ENCODE measurements at places on chromosomes 7 and 10.
A peak's percentile ranks its signal among the peaks of the same experiment; 100 is the strongest.

DNA sequence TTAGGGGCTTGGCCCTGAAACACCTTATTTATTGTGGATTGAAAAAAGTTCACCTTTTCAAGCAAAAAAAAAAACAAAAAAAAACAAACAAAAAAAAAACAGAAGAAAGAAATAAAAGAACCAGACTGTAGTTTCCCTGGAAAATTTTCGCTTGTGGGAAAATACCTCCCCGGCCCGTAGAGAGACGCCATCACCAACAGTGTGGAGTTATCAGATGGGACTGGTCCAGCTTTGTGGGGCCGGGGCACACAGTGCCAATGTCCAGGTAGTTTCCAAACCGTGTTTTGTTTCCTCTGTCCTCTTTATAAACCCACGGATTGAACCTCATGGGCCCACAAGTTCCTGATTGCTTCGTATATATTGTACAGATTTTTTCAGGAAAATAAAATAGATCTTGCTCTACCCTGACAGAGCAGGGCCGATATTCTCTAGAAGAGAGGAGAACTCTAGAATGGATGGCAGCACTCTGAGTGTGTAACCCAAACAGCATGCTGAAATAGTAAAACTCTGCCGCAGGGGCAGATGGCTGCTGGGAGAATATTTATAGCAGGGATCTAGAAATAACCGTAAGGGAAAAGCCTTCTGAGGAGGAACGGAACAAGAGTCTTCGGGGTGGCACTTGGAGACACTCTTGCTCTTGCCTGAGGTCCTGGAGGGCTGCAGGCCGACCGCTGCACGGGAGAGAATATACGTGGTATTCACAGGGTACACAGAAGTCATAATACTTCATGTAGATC is 241.0 kb downstream of the FRMD4A start:
- no peak for DNase-seq

DNA sequence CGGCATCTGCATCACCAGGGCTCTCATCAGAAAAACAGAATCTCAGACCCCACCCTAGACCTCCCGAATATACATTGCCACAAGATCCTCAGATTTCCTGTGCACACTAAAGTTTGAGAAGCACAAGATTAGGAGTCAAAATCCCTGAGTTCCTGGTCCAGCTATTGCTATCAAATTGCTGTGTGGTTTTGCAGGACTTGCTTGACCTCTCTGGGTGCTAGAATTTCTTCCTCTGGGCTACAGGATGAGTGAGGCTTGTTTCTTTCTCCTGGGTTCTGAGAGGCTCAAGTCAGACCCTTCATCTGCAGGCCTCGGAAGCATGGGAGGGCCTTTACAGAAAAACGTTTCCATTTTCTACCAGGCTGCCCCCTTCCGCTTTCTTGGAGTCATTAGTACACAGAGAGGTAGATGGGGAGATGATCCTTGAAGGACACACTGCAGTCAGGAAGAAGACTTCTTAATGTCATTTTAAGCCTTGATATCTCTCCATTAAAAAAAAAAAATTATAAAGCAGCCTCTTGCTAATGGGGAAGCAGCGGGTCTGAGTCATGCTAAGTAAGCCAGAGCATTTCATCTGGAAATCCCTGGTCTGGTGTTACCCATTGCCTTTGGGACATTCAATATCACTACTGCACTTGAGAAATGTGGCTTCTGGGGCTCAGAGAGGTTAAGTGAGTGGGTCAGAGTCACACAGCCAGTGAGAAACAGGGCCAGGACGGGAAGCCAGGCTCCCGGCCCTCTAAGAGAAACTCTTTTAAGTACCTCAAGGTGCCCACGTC is 173.5 kb downstream of the KCNMA1 start:
- DNase-seq, result no peak

- DNase-seq, result peak; percentile 30
Observed at GRCh38 chr7:140646931-140647647, 6.5 kb upstream of the DENND2A start.

DNA sequence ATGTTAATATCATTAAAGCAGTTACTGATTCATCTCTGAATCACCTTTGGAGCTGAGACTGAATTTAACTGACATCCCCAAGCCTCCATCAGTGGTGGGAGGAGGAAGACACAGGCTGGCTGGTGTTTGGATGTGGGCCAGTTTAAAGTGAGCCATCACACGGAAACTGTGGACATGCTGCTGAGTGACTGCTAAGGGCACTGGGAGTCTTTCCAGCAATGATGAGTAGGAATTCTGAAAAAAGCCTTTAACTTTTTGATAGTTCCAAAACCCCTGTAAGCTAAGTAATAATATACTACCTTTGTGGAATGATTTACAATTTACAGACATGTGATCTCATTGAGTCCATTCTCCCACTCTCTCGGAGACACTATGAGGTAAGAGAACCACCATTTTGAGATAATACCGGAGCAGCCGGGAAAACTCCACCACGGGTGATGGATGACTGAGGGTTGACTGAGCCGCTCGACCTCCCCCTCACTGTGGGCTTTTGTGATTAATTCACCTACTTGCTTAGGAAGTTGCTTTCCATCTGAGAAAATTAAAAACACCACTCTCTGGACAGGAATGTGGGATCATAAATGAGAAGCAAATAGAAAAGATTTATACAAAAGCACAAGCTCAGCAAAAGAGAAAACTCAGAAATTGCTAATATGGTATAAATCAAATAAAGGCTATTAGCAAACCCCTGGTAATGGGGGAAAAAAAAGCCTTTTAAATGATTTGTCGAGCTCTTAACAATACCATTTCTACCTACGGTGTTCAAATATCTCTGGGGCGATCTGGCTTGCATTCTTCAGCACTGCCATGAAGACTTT is 194.8 kb downstream of the FANK1 start:
- DNase-seq, result no peak

GRCh38 chr10:133405272-133405671 is 11.3 kb downstream of the MTG1 start:
- DNase-seq, result no peak

GRCh38 chr10:57141708-57142107 is 780.6 kb upstream of the ZWINT start:
- no peak for DNase-seq

GRCh38 chr10:5470062-5470751 is 29.2 kb downstream of the CALML5 start:
- DNase-seq, result no peak

GRCh38 chr7:102390697-102391484 is 5.3 kb upstream of the PRKRIP1 start:
- no peak for DNase-seq

DNA sequence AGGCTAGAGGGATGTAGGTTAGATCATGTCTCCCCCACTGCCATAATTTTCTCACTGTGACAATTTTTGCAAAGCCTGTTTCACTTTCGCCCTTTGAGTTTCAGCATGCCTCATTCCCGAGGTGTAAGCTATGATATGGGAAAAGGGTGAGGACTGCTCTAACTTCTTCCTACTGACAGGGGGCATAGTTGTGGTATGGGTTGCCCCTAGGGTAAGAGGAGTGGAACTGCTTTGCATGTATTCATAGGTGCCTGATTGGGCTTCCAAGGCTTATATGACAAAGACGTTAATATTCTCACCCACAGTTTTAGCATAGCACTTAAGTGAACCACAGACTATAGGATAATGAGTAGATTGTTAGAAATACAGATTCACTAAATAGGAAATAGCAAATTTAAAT is 148.7 kb downstream of the BBS9 start:
- no peak for DNase-seq

DNA sequence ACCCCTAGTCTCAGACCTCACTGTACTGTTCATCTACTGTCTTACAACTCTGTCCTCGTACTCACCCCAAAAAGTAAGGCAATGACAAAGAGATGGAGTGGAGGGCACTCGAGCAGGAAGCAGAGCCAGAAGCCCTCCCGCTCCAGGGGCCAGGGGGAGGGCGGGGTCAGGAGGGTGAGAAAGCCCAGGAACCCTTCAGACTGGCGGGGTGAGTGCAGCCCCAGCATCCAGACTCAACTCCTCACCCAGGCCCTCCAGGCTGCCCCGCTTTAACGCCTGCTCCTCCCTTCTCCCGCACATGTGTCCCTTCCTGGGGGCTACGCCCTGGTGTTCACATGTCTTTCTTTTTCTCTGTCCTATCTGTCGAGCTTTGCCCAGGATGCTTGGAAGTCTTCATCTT is 66.1 kb downstream of the CALML3 start:
- DNase-seq, result peak; percentile 72

- DNase-seq, result no peak
Observed at GRCh38 chr7:114150689-114151088, 231.9 kb upstream of the PPP1R3A start.

GRCh38 chr7:158502068-158502750 is 85.4 kb downstream of the PTPRN2 start:
- DNase-seq, result no peak

- DNase-seq, result no peak
Observed at GRCh38 chr10:69636626-69637605, 6.9 kb downstream of the FAM241B start.

- no peak for DNase-seq
Observed at GRCh38 chr10:30742471-30742870, 112.9 kb upstream of the LYZL2 start.

Data from chondrocyte (in vitro differentiated cells).